ENCODE measurements at places on chromosomes 12 and 14. TPM values are rescaled to one million over a fixed set of nuclear protein-coding genes. Genes with fewer than 3 reads are reported as not detected.

Gene CD69
- total RNA-seq, result 0.18 TPM

Gene AICDA
- total RNA-seq, result not detected

Gene ACRBP
- 0.60 TPM for total RNA-seq

GRCh38 chr14:67934087-67934486, 114.5 kb downstream of the RAD51B start:
- H3K4me1 ChIP-seq, result no peaks in the 10 kb centered on the region
- H3K27ac ChIP-seq, result no peak overlapping the region
- no peaks in the 10 kb centered on the region for H3K27me3 ChIP-seq
- peak; percentile 78 for DNase-seq
- no peaks in the 10 kb centered on the region for H3K36me3 ChIP-seq

- no peak overlapping the region for H3K4me3 ChIP-seq
- H3K27ac ChIP-seq, result no peak overlapping the region
- no peaks in the 10 kb centered on the region for H3K36me3 ChIP-seq
- DNase-seq, result no peak
These were observed 15.1 kb upstream of the PPFIBP1 start for GRCh38 chr12:27508736-27509431.

DNA sequence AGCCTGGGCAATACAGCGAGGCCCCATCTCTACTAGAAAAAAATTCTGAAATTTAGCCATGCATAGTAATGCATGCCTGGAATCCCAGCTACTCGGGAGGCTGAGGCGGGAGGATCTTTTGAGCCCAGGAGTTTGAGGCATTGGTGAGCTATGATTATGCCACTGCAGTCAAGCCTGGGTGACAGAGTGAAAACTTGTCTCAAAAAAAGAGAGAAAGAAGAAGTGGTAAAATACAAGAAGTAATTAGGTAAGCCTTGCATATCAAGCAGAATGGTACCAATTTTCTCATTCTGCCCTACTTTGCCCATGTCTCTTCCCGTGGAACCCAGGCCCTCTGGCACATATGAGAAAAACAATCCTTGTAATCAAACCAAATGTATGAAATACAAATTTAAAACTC, 70.7 kb downstream of the SUSD6 start:
- no peaks in the 10 kb centered on the region for H3K27me3 ChIP-seq
- H3K4me3 ChIP-seq, result no peak overlapping the region
- H3K4me1 ChIP-seq, result peaks cover 10% of the 10 kb centered on the region
- no peak overlapping the region for H3K27ac ChIP-seq
- DNase-seq, result no peak

DNA sequence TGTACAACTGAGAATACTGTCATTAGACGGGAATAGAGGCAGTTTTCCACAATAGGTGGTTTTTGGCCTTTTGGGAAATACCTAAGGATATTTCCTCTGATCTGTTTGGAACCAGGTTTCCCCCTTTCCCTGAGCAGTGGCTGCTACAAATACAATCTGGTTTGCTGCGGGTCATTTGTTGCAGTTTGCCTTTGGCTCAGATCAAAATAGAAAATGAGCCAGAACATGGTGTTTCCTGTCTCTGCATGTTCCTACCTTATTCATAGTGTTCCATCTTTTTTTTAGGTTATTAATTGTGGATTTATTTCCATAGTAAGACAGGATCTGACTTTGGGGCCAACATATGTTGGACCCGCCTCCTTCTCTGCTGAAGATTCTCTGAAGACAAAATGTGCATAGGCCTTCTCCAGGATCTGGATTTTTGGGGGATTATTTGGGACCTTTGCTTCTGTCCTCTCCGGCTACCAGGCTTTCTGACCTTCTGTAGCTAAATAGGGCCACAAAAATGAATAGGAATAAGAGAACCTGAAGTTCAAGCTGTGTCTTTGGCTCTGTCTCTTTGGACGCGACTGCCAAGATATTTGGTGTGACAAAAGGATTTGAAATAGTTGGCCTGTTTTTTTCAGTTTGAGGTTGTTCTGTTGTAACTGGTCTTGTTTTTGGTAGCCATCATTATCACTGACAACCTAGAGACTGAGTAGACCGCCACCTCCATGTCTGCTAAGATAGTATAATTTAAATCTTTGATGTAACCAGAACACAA, 146.9 kb downstream of the PRKCH start:
- H3K4me3 ChIP-seq, result no peak overlapping the region
- DNase-seq, result no peak
- no peaks in the 10 kb centered on the region for H3K27me3 ChIP-seq
- peaks cover 46% of the 10 kb centered on the region for H3K4me1 ChIP-seq
- H3K36me3 ChIP-seq, result no peaks in the 10 kb centered on the region
- H3K27ac ChIP-seq, result no peak overlapping the region

DNA sequence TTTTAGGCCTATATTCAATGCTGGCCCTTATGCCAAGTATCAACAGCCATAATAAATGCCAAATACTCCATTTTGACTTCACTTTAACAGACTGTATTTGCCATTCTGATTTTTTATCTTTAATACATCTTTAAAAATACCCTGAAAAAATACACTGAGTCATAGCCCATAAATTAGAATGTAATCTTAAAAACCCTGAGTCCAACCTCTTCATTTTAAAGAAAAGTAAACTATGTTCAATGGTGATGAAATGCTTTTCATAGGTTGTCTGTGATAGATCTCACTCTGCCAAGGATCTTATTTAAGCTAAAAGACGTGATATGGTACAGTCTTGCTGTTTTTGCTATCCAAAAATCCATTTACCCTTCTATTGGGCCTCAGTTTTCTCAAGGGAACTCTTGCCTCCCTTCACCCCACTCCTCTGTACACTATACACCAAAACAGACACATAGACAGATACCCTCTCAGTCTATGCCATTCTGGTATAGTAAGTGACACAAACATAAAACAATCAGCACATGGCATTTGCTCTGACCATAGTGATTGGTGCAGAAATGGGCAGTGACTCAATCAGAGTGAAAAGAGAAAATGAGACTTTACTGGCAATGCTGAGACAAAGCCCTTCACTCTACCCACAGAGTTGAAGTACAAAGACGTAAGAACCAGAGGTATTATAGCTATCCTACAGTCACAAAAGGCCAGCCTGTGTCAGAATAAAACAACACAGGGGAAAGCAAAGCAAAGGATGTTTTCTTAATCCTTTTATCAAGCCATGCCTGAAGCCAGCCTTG, 49.1 kb downstream of the BTG1 start:
- no peak overlapping the region for H3K27ac ChIP-seq
- DNase-seq, result peak; percentile 48
- no peak overlapping the region for H3K4me3 ChIP-seq
- no peaks in the 10 kb centered on the region for H3K27me3 ChIP-seq
- H3K4me1 ChIP-seq, result peaks cover 18% of the 10 kb centered on the region
- H3K36me3 ChIP-seq, result no peaks in the 10 kb centered on the region

DNA sequence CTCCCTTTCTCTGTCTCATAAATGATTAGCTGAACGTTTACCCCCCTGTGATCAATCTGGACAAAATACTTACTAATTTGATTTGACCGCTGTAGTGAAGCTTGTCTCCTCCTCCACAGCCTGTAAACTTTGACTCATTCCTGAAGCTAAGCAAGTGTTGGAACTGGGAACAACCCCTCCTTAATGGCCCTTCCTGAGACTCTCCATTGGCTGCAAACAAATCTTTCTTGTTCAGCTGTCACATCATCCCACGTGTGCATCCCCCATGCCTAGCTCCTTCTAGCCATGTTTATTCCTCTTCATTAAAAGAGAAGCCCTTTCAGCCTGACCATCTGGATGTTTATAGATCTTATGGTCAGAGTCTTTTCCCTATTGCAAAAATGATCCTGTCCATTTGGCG, 281.2 kb downstream of the RGS6 start:
- no peak overlapping the region for H3K27ac ChIP-seq
- H3K27me3 ChIP-seq, result no peaks in the 10 kb centered on the region
- no peaks in the 10 kb centered on the region for H3K4me1 ChIP-seq
- no peak for DNase-seq
- H3K4me3 ChIP-seq, result no peak overlapping the region
- no peaks in the 10 kb centered on the region for H3K36me3 ChIP-seq

DNA sequence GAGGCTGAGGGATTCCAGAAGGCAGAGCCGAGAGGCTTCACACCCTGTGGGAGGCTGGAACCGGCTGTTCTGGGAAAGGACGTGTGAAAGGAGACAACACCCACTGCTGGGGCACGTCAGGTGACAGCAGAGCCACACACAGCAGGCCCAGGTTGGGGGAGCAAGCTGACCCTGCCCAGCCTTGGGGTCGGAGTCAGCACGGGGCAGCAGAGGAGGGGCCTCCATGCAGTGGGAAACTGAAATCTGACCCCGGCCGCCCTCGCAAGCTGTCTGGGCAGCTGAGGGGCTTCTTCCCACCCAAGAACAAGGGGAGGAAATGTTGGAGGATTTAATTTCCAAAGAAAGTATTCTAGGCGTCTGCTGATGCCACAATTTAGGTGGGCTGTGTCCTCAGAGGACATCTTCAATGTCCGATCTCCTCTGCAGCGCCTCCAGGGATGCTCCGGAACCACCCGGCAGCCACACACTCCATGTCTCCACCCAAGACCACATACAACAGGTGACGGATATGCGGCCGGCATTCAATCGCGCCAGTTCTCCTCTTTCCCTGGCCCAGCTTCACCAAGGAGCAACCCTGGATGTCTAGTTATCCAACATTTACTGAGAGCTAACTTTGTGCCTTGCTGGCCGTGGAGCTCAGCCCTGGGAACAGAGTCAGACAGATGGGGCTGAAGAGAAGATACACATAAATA, 30.7 kb downstream of the SNRNP35 start:
- no peak for DNase-seq
- no peak overlapping the region for H3K4me3 ChIP-seq
- H3K36me3 ChIP-seq, result no peaks in the 10 kb centered on the region
- H3K27ac ChIP-seq, result no peak overlapping the region
- no peaks in the 10 kb centered on the region for H3K27me3 ChIP-seq

Data from astrocyte (in vitro differentiated cells and primary cell).